ENCODE measurements at places on chromosomes 6 and 20. TPM values are rescaled to one million over a fixed set of nuclear protein-coding genes. Genes with fewer than 3 reads are reported as not detected.

Gene OOEP
- not detected for total RNA-seq

Gene SLC22A2
- not detected for total RNA-seq

Gene TULP1
- not detected for total RNA-seq

Gene GTSF1L
- not detected for total RNA-seq

Gene CPXM1
- not detected for total RNA-seq

Gene SDHAF4
- 3.5 TPM for total RNA-seq

Gene ADAT2
- total RNA-seq, result 24.8 TPM

Gene TBXT
- not detected for total RNA-seq

- no peaks in the 10 kb centered on the region for H3K4me1 ChIP-seq
- DNase-seq, result no peak
- H3K36me3 ChIP-seq, result peaks cover 54% of the 10 kb centered on the region
- H3K27ac ChIP-seq, result no peak overlapping the region
- no peaks in the 10 kb centered on the region for H3K27me3 ChIP-seq
These were observed 29.2 kb upstream of the ALDH8A1 start for GRCh38 chr6:134979142-134979541.

DNA sequence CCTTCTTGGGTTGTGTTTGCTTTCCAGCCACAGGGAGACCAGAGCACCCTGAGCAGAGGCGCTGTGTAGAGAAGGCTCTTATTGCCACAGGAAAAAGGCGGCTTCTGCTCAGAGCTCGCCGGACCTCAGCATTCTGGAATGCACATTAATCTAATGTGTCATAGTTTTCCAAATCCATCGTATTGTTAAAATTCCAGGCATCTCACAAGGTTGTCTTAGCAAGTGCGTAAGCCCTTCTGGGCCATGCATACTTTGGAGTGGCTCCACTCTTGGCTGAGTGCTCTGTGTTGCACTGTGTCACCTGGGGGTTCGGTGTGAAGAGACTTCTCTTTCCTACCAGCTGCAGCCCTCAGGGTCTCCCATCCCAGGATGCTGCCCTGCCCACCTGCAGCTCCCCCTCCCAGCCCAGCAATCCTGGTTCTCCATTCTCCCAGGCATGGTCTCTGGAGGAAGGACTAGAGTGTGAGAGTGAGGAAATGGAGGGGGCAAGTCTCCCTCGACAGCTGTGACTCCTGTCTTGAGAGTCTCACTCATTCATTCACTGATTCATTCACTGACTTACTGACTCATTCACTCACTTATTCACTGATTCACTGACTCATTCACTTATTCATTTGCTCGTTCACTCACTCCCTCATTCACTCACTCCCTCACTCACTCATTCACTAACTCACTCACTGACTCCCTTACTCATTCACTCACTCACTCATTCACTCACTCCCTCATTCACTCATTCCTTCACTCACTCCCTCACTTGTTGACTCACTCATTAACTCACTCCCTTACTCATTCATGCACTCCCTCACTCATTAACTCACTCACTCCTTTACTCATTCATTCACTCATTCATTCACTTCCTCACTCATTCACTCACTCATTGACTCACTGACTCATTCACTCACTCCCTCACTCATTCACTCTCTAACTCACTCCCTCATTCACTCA, 83.7 kb upstream of the MPC1 start:
- peak overlapping the region; percentile 75 for H3K27ac ChIP-seq
- no peaks in the 10 kb centered on the region for H3K27me3 ChIP-seq

DNA sequence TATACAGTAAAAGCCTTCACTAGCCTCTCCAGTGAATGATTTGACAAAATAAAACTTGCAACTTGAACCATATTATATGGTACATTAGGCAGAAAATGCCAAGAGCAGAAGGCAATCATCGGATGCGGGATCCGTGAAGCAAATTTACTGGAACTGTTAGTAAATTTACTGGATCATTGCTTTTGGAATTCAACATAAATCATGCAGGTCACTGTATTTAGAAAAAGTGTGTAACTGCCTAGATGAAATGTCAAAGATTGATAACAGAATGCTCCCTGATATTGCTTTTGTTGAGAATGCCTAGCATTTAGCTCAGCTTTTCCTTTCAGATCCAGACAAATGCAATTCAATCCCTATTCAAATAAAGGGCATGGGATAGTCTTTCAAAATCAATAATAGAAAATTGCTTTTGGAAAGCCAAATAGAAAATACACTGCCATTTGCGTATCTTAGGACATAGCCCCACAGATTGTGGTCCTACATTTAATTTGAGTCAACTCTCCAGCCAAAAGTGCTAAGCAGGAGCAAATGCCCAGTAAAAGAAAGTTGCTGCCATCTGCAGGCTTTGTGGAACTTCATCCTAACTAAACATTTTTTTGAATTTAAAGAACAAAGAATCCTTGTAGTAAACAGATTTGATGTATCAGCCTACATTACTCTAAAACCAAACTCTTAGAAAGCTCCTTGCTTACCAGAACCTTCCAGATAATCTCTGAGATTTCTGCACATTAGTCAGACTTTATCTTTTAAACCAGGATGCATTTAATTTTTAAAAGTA, 109.5 kb upstream of the HSF2 start:
- DNase-seq, result no peak
- no peaks in the 10 kb centered on the region for H3K27me3 ChIP-seq
- no peaks in the 10 kb centered on the region for H3K4me1 ChIP-seq
- H3K27ac ChIP-seq, result no peak overlapping the region
- no peaks in the 10 kb centered on the region for H3K36me3 ChIP-seq
- H3K4me3 ChIP-seq, result no peak overlapping the region

- H3K36me3 ChIP-seq, result no peaks in the 10 kb centered on the region
- no peak for DNase-seq
- H3K27me3 ChIP-seq, result no peaks in the 10 kb centered on the region
- H3K4me3 ChIP-seq, result no peak overlapping the region
- H3K27ac ChIP-seq, result no peak overlapping the region
These were observed 114.3 kb upstream of the MAFB start for GRCh38 chr20:40803381-40803780.

DNA sequence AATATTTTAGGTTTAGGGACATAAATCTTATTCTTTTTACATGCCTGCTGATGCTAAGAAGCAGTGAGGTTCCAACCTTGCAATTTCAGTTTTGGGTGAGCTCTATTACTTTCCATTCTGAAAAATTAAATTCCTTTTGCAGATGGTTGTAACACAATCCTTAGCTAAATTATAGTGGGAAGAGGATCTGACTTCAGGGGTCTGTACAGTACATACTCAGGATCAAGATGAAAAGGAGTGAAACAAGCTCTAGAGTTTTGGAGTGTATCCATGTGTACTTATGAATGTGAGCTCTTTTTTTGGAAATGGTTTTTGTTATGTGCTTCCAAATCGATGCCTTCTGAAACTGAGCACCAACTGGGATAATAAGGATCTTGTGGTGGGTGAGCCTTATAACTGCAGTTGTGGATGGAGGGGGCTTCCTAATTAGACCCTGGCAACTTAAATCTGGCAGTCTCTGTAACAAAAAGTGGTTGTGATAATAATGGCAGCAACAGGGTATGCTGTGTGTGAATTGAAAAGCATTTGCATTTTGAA, 218.8 kb upstream of the MAP3K7 start:
- DNase-seq, result no peak
- no peaks in the 10 kb centered on the region for H3K4me1 ChIP-seq
- H3K27me3 ChIP-seq, result no peaks in the 10 kb centered on the region
- H3K4me3 ChIP-seq, result no peak overlapping the region
- no peaks in the 10 kb centered on the region for H3K36me3 ChIP-seq
- H3K27ac ChIP-seq, result no peak overlapping the region

DNA sequence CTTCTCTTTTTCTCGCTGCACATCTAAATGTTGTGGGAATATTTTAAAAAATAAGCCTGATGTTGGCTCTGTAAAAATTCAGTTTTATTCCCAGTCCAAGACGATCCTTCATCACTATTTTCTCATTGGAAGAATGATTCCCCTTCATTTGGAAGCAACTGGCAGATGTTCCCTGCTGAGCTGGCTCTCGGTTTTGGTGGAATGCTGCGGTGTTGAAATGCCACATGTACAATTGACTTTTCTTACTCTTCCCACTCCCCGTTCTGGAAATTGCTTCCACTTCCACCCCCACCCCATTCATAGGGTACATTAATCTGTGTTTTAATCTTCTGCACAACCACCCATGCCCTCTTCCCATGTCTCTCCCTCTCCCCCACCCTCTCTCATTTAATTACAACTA, 496.3 kb upstream of the MAP3K7 start:
- no peaks in the 10 kb centered on the region for H3K27me3 ChIP-seq
- no peak for DNase-seq
- no peak overlapping the region for H3K4me3 ChIP-seq

GRCh38 chr6:151803743-151804142, 3.7 kb upstream of the ESR1 start:
- no peaks in the 10 kb centered on the region for H3K27me3 ChIP-seq
- H3K4me3 ChIP-seq, result no peak overlapping the region
- peak overlapping the region; percentile 26 for H3K27ac ChIP-seq
- no peak for DNase-seq
- no peaks in the 10 kb centered on the region for H3K36me3 ChIP-seq

GRCh38 chr6:167843023-167843422, 16.3 kb downstream of the AFDN start:
- no peak overlapping the region for H3K4me3 ChIP-seq
- no peaks in the 10 kb centered on the region for H3K27me3 ChIP-seq
- H3K36me3 ChIP-seq, result no peaks in the 10 kb centered on the region
- H3K4me1 ChIP-seq, result no peaks in the 10 kb centered on the region
- no peak overlapping the region for H3K27ac ChIP-seq
- DNase-seq, result no peak

DNA sequence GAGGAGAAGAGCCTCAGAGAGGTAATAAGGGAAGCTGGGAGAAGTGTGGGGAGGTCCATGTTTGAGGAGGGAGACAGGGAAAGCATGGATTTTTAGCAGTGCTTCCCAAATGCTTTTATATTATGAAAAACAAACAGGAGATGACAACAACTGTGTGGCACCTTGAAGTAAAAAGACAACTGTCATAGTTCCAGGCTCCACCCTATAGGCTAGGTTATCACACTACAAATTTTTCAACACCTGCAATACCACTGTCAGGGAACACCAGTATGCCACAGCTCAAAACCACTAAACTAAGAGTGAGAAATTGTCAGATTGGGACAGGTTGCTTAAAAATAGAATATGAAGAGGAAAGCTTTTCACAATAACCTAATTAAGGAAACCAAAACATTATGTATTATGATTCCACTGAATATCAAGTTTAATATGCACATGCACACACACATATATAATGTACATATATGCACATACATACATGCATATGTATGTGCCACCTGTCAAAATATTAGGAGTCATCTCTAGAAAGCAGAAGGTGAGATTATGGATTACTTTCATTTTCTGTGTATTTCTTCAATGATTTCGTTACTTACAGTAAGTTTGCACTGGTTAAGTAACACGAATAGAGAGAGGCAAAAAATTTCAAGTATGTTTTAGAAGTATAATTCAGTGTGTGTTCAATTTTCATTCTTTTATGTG, 261.2 kb downstream of the PTPRK start:
- H3K27ac ChIP-seq, result no peak overlapping the region
- H3K36me3 ChIP-seq, result no peaks in the 10 kb centered on the region
- no peak overlapping the region for H3K4me3 ChIP-seq

GRCh38 chr6:31896856-31897611, 464 bp downstream of the EHMT2 start:
- no peaks in the 10 kb centered on the region for H3K27me3 ChIP-seq
- H3K27ac ChIP-seq, result peak overlapping the region; percentile 74
- peaks cover 3% of the 10 kb centered on the region for H3K4me1 ChIP-seq

DNA sequence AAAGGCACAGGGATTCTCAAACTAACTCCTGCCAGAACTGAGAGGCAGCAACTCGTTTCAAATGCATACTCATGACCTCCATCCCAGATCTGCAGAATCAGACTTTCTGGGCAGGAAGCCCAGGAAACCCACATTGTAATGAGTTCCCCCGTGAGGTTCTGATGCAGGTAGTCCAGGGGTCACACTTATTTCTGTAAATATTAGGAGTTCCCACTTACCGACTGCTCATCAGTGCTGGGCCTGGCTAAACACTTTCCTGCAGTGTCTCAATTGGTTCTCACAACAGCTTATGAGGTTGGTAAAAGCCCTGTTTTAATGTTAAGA, 11.6 kb downstream of the DUSP15 start:
- H3K27ac ChIP-seq, result no peak overlapping the region
- peaks cover 10% of the 10 kb centered on the region for H3K4me1 ChIP-seq
- H3K36me3 ChIP-seq, result no peaks in the 10 kb centered on the region
- peak; percentile 12 for DNase-seq
- no peak overlapping the region for H3K4me3 ChIP-seq

GRCh38 chr20:23782366-23782983, 31.7 kb upstream of the CST1 start:
- H3K27ac ChIP-seq, result no peak overlapping the region
- no peak overlapping the region for H3K4me3 ChIP-seq
- H3K36me3 ChIP-seq, result no peaks in the 10 kb centered on the region
- H3K4me1 ChIP-seq, result no peaks in the 10 kb centered on the region
- no peak for DNase-seq

- no peak for DNase-seq
- H3K4me3 ChIP-seq, result no peak overlapping the region
- no peak overlapping the region for H3K27ac ChIP-seq
- no peaks in the 10 kb centered on the region for H3K36me3 ChIP-seq
- no peaks in the 10 kb centered on the region for H3K27me3 ChIP-seq
These were observed 12.2 kb upstream of the SLC17A2 start for GRCh38 chr6:25942561-25943147.

- H3K36me3 ChIP-seq, result no peaks in the 10 kb centered on the region
- no peaks in the 10 kb centered on the region for H3K4me1 ChIP-seq
- no peak overlapping the region for H3K27ac ChIP-seq
- H3K4me3 ChIP-seq, result no peak overlapping the region
- no peaks in the 10 kb centered on the region for H3K27me3 ChIP-seq
These were observed 28.2 kb downstream of the PDRG1 start for GRCh38 chr20:31923388-31924331.

DNA sequence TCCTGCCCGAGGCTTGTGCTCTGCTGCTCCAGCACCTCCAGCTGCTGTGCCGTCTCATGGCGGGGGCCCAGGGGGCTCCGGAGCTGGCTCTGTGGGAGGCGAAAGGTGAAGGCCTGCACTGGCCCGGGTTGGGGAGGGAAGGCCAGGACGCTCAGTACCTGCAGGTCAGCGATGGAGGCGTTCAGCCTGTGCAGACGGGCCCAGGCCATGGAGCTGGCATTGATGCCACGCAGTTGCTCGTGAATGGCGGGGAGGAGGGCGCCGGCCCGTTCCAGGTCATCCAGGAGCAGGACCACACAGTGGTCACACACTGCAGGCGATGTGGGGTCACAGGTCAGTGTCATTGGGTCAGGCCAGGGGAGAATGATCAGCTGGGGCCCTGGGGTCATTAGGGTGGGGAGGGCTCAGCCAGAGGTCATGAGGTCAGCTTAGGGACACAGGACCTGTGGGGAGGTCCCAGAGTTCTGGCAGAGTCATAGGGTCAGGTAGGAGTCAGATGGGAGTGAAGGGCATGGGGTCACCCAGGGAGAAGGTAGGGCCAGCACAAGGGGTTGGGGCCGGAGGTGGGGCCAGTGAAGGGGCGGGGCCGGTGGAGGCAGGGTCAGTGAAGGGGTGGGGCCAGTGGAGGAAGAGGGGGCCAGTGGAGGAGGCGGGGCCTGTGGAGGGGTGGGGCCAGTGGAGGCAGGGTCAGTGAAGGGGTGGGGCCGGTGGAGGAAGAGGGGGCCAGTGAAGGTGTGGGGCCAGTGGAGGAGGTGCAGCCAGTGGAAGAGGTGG, 18.0 kb downstream of the ADRM1 start:
- peaks cover 85% of the 10 kb centered on the region for H3K36me3 ChIP-seq
- no peak overlapping the region for H3K4me3 ChIP-seq
- no peak for DNase-seq
- H3K27me3 ChIP-seq, result no peaks in the 10 kb centered on the region

Measured in ascending aorta (tissue), 2 donors.